Mesenchymal stem cell (in vitro differentiated cells and primary cell): ENCODE measurements at places on chromosomes 6 and 20.

GRCh38 chr20:17466641-17467040, 64.5 kb downstream of the BFSP1 start:
- no peak for DNase-seq

GRCh38 chr6:32075781-32076180, 33.4 kb downstream of the TNXB start:
- peak; percentile 26 for DNase-seq

GRCh38 chr6:141359953-141360352, 772.8 kb upstream of the GJE1 start:
- DNase-seq: peak; percentile 21

DNA sequence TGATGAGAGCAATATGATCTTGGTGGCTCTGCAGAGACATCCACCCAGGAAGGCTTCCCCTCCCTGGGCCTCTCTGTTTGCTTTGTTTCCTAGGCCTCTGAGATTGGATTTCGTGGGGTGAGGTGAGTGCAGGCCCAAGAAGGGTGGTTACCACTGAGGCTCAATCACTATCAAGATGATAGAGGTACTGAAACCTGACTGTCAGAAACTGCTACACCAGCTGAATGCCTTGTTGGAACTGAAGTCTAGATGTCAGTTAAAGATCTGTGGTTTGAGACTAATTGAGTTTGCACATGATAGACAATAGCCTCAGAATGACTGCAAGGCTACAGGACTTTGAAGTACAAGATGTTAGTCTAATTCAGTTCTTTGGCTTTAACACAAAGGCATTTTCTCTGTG, 15.2 kb downstream of the VNN1 start:
- DNase-seq: no peak

GRCh38 chr6:134317471-134318131, at the start of gene SGK1:
Gene SGK1, minus strand, starts transcription at chr6:134318112. Its CDS starts 652 bp downstream, at chr6:134317460.
- DNase-seq: peak; percentile 48

- no peak for DNase-seq
Observed at GRCh38 chr20:49981218-49982071, 1.3 kb upstream of the SNAI1 start.

GRCh38 chr6:144931172-144932035, 646.3 kb downstream of the UTRN start:
- DNase-seq: peak; percentile 37

- DNase-seq: peak; percentile 40
Observed at GRCh38 chr20:32558526-32558925, 26.6 kb downstream of the NOL4L start.

GRCh38 chr6:6834356-6835222, 246.1 kb downstream of the LY86 start:
- DNase-seq: no peak

DNA sequence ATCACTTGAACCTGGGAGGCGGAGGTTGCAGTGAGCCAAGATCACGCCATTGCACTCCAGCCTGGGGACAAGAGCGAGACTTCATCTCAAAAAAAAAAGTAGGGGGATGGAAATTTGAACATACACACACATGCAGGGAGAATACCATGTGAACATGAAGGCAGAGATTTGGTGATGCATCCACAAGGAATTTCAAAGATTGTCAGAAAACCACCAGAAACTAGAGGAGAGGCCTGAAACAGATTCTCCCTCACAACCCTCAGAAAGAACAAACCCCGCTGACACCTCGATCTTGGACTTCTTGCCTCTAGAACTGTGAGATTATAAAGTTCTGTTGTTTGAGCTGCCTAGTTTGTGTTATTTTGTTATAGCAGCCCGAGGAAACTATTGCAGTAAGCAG, 125.5 kb downstream of the GPX5 start:
- DNase-seq: peak; percentile 10

DNA sequence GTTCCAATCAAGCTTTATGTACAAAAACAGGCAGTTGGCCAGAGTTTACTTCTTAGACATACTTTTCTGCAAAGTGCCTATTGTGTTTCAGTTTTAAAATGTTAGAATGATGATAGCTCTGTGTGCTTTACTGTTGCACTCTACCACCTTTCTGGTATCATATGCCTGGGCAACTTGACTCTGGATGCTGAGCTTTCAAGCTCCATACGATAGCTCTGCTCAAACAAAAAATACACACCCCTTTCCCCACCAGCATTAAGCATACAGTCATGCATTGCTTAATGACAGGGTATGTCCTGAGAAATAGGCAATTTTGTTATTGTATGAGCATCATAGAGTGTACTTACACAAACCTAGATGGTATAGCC, 123.1 kb downstream of the RCAN2 start:
- DNase-seq: no peak

- peak; percentile 60 for DNase-seq
Observed at GRCh38 chr6:142886431-142887170, 58.4 kb downstream of the HIVEP2 start.

DNA sequence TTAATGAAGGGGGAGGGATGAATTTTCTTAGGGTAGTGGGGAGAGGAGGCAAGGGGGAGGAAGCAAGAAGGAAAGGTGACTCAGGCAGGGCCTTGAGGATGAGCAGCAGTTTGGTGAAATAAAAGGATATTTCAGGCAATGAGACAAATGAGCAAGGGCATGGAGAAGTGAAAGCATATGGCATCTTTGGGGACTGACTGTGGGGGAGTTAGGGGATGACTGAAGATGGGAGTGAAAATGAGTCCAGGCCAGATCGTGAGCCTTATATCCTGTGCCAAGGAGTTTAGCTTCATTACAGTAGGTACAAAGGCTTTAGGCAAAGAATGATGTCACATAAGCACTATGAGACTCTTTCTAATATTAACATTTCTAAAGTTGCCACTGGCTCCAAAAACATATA, 51.9 kb downstream of the ILRUN start:
- no peak for DNase-seq

DNA sequence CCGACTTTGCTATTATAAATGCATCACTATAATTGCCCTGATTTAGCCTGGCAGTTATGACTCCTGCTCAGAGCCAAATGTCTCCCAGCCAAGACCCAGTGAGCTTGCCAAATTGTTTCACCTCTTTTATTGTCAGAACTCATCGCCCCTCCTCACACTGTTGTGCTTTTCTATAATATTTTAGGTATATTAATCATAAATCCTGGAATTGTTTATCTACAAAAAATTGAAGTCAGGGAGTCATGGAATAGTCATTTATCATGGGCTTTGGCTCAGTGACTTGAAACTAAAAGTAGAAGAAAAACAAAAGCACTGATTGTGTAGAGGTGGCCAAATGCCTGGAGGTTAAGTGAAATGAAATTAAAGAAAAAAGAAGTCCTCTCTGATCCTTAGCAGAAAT, 85.6 kb downstream of the PFDN4 start:
- DNase-seq: no peak

GRCh38 chr20:54108326-54108642, 37.9 kb upstream of the BCAS1 start:
- DNase-seq: no peak

GRCh38 chr20:40233406-40233805, 455.6 kb downstream of the MAFB start:
- DNase-seq: peak; percentile 23

- DNase-seq: no peak
Observed at GRCh38 chr20:62139636-62140035, 3.6 kb downstream of the PSMA7 start.

- DNase-seq: no peak
Observed at GRCh38 chr20:42779216-42779615, 410.5 kb downstream of the PTPRT start.

DNA sequence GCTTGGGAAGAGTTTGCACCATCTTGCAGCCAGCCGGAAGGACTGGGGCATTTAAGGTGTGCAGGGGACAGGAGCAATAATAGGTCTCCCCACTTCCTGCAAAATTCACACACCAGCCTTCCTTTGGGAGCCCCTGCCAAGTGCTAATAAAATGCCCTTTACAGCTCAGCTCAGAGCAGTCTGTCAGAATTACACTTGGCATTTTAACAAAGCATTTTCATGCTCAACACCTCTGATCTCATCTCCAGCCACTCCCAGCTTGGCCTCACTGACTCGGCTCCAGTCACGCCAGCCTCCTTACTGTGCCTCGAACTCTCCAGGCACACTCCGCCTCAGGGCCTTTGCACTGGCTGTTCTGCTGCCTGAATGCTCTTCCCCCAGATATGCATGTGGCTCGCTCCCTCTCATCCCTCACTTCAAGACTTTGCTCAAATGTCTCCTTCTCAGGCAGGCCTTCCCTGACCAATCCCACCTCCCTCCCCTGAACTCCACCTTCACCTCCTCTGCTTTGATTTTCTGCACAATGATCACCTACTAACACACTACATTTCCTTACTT, 43.7 kb downstream of the GRM4 start:
- no peak for DNase-seq

DNA sequence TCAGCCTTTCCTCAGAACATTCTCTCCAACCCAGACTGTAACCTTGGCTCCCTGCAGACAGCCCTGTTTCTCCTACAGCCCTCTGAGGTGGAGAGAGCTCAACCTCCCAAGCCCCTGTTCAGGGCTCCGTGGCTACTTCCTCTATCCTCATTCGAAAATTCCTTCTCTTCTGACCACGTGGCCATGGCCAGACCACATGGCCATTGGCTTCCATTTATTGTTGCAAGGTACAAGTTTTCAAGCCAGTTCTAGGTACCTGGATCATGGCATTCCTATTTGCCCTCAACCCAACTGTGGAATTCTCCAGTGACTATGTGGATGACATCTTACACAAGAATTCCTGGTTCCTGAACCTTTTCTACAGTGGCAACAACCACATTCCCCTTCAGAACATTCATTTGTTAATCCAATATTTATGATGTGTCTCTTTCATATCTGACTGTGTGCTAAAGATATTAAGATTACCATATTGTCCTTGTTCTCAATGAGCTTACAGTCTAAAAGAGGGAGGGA, 161.9 kb downstream of the GMPR start:
- no peak for DNase-seq

DNA sequence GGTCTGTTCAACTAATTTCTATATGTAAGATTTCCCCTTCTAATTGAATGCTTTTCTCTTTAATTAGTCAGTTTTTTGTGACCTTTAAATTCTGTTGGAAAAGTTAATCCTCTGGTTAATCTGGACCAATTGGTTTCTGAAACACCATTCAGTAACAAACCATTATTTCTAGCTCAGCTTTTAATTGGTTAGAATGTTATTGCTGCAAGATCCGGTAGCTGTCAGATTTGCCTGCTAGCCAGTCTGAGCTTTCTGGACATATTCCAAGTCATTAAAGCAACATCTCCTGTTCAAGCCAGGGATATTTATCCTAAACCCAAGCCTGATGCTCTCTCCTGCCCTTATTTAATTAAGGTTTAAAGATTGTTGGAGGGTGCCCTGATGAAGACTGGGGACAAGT, 55.1 kb upstream of the FBXL4 start:
- no peak for DNase-seq

- peak; percentile 73 for DNase-seq
Observed at GRCh38 chr6:148999501-148999900, 252.7 kb downstream of the UST start.

DNA sequence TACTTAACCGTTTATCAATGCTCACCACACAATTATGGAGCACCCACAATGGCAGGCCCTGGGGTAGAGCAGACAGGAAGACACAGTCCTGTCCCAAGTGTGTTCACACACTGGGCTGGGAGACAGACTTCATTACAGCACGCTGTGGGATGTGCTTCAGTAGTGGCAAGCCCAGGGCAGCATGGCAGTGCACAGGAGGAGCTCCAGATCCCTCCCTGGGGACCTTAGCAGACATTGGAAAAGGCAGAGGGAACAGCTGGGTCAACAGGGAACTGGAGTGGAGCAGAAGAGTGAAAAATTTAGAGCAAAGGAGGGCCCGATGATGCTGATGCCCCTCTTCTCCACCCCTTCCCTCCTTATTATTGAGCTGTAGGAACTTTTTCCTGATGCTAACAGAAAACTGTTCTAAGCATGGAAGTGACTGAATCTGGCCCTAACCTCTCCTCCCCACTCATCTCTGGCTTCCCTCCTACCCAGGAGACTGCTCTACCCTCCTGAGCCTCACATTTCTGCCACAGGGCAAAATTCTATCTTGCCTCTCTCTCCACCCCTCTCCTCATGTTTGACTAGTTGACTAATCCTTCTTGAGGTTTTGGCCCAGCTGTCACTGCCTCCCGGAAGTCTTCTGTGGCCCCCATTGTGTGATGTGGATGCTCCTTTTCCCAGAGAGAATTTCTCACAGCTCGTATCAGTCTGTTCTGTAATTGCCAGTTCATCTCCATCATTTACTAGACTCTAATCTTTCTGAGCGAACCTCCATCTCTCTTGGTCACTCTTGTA, 41.3 kb upstream of the NOP56 start:
- DNase-seq: no peak

GRCh38 chr6:41647061-41647511, 8.8 kb downstream of the MDFI start:
- peak; percentile 19 for DNase-seq

- DNase-seq: no peak
Observed at GRCh38 chr20:25293910-25294458, 46.1 kb downstream of the PYGB start.

DNA sequence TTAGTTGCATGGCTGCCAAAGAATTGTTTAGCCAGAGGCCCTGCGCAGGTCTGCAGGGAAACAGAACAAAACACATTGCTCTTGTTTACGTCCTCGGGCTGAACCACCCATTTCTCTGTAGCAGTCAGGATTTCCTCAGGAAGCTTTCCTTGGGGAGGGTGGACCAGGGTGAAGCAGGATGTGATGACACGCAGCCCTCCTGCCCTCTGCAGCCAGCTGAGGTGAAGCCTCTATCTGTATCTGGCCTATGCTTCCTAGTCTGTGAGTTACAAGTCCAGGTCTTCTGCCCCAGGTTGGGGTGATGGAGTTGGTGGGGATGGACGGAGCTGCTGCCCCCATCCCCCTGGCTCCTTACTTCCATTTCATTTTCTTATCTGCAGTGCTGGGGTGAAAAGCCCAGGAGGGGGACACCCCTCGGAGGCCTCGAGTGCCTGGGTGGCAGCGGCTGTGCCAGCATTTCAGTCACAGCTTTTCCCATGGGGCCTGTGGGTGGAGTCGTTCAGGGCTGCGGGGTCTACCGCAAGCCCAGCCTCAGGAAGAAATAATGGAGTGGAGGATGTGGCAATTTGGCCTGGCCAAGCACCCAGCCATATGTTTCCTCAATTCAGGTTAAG, 24.9 kb downstream of the SASH1 start:
- peak; percentile 85 for DNase-seq

DNA sequence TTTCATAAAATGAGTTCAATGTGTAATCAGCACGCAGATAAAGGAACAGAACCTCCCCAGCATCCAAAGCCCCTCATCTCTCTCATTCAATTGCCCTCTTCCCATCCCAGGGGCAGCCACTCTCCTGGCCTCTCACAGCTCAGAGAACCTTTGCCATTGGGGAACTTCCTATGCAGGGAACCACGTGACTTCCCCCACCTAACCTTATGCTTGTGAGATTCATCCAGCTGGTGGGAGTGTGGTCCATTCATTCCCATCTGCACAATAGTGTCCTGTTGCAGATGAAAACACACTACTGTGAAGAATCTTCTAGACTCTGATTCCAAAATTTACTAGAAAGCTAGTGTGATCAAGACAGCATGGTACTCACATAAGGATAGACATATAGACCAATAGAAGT, 299.3 kb downstream of the CDH4 start:
- DNase-seq: no peak

DNA sequence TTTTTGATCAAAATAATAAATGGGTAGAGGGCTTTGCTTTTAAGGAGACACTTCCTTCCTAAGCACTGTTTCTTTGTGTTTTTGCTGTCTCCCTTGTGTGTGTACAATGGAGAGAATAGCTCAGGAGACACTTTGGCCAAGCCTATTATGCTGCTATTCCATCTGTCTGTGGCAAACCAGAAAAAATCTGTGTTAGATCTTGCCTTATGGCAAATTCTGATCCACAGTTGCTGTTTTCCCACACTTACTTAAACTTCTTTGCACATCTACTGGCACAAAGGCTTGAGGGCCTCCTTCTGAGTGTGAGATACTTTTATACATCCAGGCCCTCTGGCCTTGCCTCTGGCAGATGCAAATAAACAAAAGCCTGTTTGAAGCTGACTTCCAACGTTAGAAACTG, 53.6 kb downstream of the PRDM13 start:
- DNase-seq: no peak
